NCI-H2081 treated with DMSO at 0.1 percent for 48 hours (cell line): ENCODE measurements at places on chromosomes 6 and 20.

DNA sequence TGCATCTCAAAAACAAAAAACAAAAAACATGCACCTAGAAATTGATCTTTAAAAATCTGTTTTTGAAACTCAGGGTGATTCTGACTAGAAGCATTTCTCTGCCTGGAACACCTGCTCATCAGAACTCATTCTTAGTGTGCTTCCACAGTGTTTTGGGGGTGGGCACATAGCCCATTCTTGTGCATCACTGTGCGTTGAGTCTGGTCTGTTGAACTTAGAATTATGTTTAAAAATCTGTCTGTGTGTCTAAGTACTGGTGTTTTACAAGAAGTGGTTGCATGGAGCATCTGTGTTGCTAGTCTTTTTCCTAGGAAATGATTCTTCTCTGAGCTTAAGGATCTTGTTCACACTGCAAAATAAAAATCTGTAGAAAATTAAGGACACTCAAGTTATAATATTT is 264.5 kb downstream of the SOX4 start:
- DNase-seq: no peak

GRCh38 chr6:152267967-152268845 is 369.0 kb downstream of the SYNE1 start:
- no peak for DNase-seq

DNA sequence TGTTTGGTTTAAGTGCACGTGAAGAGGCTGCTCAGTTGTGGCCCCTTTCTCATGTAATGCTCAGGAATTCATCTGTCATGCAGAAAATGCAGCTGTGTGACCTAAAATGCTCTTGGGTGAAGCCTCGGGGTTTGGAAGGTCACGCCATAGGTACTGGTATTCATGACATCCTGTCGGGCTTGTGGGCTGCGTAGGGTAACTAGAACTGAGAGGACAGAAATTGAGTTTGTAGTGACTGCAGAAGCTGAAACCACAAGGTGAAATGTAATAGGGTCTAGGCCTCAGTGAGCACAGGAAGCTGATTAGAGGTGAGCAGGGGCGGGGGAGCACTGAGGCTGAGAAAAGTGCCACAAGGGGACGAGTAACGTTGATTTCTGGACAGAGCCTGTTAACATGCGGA is 128.8 kb downstream of the SOBP start:
- no peak for DNase-seq

- DNase-seq: no peak
These were observed 17.4 kb downstream of the SLC17A9 start for GRCh38 chr20:62969939-62970306.

DNA sequence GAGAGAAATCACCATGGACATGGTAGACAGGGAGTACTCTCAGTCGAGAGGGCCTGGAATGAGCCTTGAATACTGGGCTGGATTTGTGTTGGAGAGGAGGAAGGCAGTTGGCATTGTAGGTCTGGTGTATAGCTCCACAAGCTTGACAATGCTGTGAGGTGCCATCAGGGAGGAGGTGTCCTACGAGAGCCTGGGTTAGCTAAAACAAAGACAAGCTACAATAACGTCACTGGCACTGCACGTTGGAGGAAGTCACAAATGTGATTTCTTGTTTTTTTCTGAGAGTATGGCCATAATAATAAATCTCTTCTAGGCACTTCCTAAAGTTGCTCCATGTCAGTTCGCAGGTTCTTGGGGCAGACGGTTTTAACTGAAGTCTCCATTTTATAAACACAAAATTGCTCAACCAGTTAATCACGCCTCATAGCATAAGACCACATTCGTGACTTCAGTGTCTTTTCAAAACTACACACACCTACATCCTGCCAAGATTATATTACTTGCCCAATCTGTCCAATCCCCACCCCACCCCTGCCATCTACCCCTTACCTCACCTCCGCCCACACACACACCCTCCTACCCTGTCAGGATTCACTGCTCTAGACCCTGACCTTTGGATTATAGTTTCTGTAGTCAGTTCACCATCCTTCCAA is 4.4 kb upstream of the HLA-DMB start:
- no peak for DNase-seq
